ENCODE measurements at places on chromosomes 4 and X.

- no peak for DNase-seq
Measured at GRCh38 chrX:149762696-149763614, 10.9 kb upstream of the HSFX1 start.

DNA sequence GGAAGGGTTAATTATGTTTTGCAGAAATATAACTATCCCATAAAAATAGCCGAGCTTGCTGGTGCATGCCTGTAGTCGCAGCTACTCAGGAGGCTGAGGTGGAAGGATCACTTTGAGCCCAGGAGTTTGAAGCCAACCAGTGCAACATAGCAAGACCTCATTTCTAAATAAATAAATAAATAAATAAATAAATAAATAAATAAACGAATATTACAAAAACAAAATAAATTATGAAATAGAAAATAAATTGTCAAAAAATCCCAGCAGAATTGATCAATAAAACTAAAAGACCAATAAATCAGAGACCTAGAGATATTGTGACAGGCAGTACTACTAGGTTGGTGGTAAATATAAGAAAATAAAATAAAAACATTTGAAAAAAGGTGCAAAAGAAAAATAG lies 6.7 kb upstream of the ARL13A start:
- no peak for DNase-seq

- DNase-seq: no peak
Measured at GRCh38 chr4:39427520-39428114, 20.9 kb downstream of the KLB start.

GRCh38 chrX:43590150-43590549 lies 65.9 kb upstream of the MAOA start:
- no peak for DNase-seq

DNA sequence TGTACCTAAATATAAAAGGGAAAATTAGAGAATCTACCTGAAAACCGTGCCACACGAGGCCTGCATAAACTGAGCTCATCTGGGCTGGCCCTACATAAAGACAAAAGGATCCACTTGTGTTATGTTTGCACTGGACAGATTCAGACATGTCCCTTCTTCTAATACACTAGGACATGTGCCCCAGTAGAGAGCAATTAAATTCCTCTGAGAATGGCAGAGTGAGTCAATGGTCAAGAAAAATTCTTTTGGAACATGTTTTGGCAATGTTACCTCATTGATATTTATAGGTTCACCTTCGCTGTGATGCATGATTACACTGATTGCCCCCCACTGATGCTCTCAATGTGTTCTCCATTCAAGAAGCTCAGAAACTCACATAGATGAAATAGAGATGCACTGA lies 95.2 kb downstream of the MANBA start:
- DNase-seq: no peak

DNA sequence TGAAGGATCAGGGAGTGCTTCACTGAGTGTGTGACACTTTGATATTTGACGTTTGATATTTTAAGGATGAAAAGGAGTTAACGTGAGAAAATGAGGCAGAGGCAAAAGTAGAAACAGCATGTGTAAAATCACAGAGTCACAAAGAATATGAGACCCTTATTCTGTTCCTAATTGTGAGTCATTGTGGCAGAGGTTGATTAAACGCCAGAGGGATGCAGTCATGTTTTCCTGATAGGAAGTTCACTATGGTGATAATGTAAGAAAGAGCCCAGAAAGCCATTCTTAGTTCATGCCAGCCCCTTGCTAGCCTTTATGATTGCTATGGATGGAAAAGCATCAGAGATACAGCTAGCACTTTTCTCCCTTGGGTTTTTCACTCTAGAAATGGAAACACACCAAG lies 33.5 kb upstream of the IGSF1 start:
- DNase-seq: no peak

- DNase-seq: no peak
Measured at GRCh38 chr4:139823746-139824145, 158.1 kb downstream of the MGST2 start.

DNA sequence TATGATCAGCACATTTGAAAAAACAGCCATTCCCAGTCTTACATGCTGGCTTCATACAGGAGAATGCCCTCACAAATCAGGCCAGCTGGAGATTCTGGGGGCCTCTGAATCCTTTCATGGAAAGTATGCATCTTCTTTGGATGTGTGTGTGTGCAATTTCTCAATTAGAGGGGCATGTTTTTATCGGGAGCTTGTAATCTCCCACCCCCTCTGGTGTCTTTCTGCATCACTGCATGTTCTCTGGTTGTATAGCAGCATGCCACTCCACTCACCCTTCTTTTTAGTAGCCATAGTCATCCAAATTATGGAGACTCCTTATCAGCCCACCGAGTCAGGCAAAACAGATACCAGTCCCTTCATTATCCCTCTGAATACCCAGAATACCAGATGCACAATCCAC lies 282.2 kb upstream of the SLIT2 start:
- no peak for DNase-seq

DNA sequence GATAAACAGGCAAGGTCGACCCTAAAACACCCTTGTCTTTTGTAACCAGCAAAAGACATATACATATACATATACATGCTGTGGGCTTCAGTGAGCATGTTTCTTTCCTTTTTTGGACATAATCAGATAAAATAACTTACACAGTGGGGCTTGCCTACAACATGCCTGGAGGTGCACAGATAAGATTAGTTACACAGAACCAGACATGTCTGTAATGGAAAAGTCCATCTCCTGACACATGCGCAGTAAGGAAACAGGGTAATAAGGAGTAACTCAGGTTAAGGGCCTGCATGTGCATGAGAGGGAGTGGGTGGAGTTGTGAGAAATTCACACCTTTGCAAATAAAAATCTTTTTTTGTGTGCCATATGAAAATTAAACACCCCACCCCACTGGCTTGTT lies 3.4 kb downstream of the UGT2A1 start:
- DNase-seq: no peak

DNA sequence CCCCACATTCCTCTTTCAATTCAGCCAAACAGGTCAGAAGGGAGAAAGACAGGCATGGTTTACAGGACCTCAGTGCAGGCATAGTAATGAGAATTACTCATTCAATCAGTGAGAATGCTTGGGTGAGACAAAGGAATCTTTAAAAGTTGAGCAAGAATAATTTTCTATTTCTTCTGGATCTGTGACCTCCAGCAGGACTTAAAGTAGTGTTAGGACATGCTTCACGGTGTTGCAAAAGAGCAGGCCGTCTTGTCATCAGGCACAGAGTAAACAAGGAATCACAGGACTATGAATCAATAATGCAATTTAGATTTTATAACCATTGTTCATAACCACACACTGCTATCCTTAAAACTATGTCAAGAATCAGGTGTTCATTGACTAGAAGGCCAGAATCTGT lies 130.6 kb upstream of the GLRA2 start:
- DNase-seq: no peak

DNA sequence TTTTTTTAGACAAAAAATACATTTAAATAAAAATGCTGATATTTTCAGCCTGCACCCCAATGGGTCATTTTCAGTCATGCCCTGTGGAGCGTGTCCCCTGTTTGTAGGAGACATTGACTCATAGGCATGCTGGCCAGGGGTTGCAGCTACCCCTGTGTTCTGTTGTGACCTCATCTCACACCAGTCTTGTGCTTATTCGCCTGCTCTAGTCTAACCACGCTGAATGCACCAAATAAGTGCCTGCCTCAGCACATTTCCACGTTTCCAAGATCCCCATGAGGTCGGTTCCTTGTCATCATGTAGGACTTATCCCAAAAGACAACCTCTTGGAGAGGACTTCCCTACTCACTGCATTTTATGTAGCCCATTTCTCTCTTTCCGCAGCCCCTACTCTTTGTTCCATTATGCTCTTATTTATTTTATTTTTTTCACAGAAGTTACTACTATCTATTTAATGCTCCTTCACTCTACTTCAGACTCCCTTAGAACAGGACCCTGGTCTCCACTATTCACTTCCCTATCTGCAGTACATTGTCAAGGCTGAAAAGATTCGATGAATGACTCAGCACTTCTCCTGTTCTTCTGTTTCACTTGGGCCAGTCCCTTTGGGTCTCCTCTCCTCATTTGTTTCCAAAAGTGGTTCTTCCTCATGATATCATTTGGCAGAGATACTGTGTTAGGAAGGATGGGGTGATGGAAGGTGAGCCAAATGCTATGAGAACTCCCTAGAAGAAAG lies 109.7 kb downstream of the MSL3 start:
- no peak for DNase-seq

GRCh38 chr4:82681754-82682153 lies 116.8 kb downstream of the SCD5 start:
- no peak for DNase-seq

All from stimulated activated CD4-positive, alpha-beta T cell treated with anti-CD3 and anti-CD28 coated beads, Interleukin-2, amount 100 ng/mL, for 24 hours (primary cell).